ENCODE measurements at places on chromosomes 6 and 20. TPM values are rescaled to one million over a fixed set of nuclear protein-coding genes. Genes with fewer than 3 reads are reported as not detected.

DUSP15 gene
- 16.4 TPM for total RNA-seq

STMND1 gene
- not detected for total RNA-seq

HLA-DMA gene
- total RNA-seq, result 56.3 TPM

SS18L1 gene
- total RNA-seq, result 12.7 TPM

GSTA3 gene
- total RNA-seq, result not detected

ATG5 gene
- total RNA-seq, result 38.1 TPM

PHACTR3 gene
- under 0.01 TPM for total RNA-seq

SDHAF4 gene
- 12.0 TPM for total RNA-seq

CTCFL gene
- total RNA-seq, result under 0.01 TPM

SAYSD1 gene
- total RNA-seq, result 6.3 TPM

FYN gene
- total RNA-seq, result 66.9 TPM

MEP1A gene
- not detected for total RNA-seq

ERVFRD-1 gene
- total RNA-seq, result not detected

MLIP gene
- total RNA-seq, result 26.5 TPM

CPNE5 gene
- total RNA-seq, result 0.36 TPM

SUMO4 gene
- 3.7 TPM for total RNA-seq

LHFPL5 gene
- not detected for total RNA-seq

TFAP2D gene
- total RNA-seq, result not detected

EGFL8 gene
- 56.8 TPM for total RNA-seq

RAET1G gene
- 0.31 TPM for total RNA-seq

TCP11 gene
- total RNA-seq, result not detected

SLC32A1 gene
- total RNA-seq, result not detected

RAD21L1 gene
- not detected for total RNA-seq

TPX2 gene
- total RNA-seq, result 88.9 TPM

EYA2 gene
- not detected for total RNA-seq

VSX1 gene
- not detected for total RNA-seq

SNRNP48 gene
- total RNA-seq, result 14.9 TPM

FAXC gene
- total RNA-seq, result 14.5 TPM

GPX5 gene
- not detected for total RNA-seq
